ENCODE measurements at places on chromosomes 2 and 18. TPM values are rescaled to one million over a fixed set of nuclear protein-coding genes. Genes with fewer than 3 reads are reported as not detected.

DNA sequence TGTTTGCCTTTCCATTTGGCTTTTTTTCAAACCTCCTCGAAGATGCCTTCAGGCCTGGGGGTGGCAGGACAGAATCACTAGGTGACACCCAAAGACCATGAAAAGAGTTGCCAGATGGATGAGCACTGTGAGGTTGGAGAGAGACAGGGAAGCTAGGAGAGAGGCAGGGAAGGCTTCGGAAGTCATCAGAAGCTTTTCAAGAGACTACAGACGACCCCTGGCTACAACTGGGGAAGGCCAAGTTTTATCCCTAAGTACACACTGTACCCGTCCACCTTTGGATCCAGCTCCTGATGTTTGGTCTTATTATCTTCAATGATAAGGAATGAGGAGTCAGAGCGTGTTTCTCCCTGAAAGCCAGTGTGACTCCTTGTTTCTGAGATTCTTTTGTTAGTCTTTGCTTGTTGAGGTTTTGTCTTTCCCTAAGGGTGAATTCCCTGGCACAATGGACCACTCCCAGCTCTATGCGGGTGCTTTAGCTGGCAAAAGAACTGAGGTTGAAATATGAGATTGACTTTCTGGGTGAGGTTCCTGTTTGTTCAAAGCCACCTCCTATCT is 33.4 kb upstream of the SLC9A2 start:
- H3K36me3 ChIP-seq, result no peaks in the 10 kb centered on the region
- DNase-seq, result no peak
- H3K27me3 ChIP-seq, result no peaks in the 10 kb centered on the region
- H3K4me3 ChIP-seq, result no peak overlapping the region
- H3K27ac ChIP-seq, result no peak overlapping the region
- no peaks in the 10 kb centered on the region for H3K4me1 ChIP-seq

GRCh38 chr2:232842689-232843088 is 27.4 kb upstream of the SNORC start:
- no peak overlapping the region for H3K27ac ChIP-seq
- peaks cover 7% of the 10 kb centered on the region for H3K4me1 ChIP-seq
- H3K36me3 ChIP-seq, result peaks cover 29% of the 10 kb centered on the region
- no peaks in the 10 kb centered on the region for H3K27me3 ChIP-seq
- no peak for DNase-seq

ATG9A gene
- total RNA-seq, result 57.0 TPM

- H3K27me3 ChIP-seq, result no peaks in the 10 kb centered on the region
- H3K4me3 ChIP-seq, result peak overlapping the region; percentile 50
- peak overlapping the region; percentile 93 for H3K27ac ChIP-seq
- H3K4me1 ChIP-seq, result peaks cover 35% of the 10 kb centered on the region
- no peaks in the 10 kb centered on the region for H3K36me3 ChIP-seq
These were observed 601.0 kb downstream of the SLC4A3 start for GRCh38 chr2:220228310-220229006.

Data from astrocyte (in vitro differentiated cells and primary cell).